ENCODE measurements at places on chromosomes 1 and 21. TPM values are rescaled to one million over a fixed set of nuclear protein-coding genes. Genes with fewer than 3 reads are reported as not detected.

The OR2L2 gene
- not detected for total RNA-seq

The VWA5B1 gene
- total RNA-seq: not detected

The RSPH1 gene
- 0.38 TPM for total RNA-seq

The GBP6 gene
- total RNA-seq: 67.2 TPM

The SYNJ1 gene
- 3.8 TPM for total RNA-seq

The CDA gene
- total RNA-seq: 1.4 TPM

GRCh38 chr1:8574985-8575384, 242.5 kb downstream of the RERE start:
- DNase-seq: peak; percentile 38

GRCh38 chr21:15052459-15052763, 12.4 kb downstream of the NRIP1 start:
- no peak for DNase-seq

GRCh38 chr1:192521734-192522133, 53.8 kb upstream of the RGS1 start:
- DNase-seq: no peak

DNA sequence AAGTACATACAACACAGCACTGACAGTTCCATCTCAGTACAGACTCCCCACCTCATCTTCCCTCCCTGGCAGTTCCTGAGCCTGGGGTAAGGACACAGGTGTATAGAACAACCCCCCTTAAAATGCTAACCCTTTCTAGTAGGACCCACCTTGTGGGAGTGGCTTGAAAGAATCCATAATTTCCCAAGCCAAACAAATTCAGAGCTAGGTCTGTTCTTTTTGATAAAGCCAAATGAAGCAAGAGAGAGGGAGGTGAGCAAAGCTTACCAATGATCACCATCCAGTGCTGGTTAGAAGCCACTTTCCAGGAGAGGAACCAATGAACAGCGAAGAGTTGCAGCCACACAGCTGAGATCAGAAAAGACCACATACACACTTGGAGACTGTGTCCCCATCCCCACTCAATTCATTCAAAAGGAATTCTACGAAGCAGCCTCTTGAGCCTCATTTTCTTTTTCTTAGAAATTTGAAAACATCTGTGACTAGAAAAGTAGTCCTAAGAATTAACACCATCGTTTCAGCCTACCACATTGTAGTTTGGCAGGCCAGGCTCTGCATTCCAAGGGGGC, 9.2 kb downstream of the UBE2Q1 start:
- DNase-seq: no peak

DNA sequence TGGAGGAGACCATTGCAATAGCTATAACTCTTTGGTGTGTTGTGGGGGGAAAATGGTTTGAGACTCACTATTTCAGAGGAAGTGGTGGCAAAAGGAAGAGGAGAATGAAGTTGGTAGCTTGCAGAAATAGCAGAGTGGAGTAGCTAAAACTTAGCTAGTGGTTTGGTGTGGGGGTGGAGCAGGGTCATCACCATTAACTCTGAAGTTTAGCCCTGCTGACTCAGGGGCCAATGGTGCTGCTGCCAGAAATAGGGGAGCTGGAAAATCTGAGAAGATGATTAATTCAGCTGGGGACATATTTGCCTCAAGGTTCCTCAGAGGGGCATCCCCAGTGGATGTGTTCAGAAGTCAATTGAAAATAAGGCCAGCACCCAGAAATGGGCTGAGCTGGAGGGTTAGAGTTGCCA, 65.4 kb downstream of the RUNX1 start:
- peak; percentile 63 for DNase-seq

DNA sequence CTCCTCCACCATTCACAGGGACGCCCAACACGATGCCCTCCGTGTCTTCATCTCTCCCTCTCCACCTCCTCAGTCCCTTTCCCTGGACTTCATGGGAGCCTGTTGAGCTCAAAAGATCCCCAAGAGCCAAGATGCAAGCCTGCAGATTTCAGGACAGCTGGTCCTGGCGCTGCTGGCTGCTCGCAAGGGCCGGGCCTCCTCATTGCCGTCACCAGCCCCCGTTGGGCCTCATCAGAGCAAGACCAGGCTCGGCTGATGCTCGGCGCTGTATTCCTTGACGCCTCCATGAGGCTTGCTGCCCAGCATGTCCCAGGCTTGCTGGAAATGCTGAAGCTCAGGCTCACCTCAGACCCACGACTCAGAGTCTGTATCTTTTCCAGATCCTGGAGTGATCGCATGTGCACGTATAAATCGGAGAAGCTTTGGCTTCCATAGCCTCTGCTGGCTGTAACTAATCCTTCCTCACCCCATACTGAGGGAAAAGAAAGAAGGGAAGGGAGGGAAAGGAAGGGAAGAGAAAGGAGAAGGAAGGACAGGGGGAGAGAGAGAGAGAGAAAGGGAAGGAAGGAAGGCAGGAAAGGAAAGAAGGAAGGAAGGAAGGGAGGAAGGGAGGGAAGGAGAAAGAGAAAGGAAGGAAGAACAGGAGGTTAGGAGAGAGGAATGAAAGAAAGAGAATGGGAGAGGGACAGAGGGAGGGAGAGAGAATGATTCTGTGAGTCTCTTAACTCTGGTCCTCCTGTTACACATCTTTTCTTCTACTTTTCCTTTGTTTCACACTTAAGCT, 94.6 kb downstream of the KCNJ15 start:
- no peak for DNase-seq

- DNase-seq: no peak
These were observed 175.3 kb downstream of the GALNT2 start for GRCh38 chr1:230242326-230242725.

- no peak for DNase-seq
These were observed 199.6 kb downstream of the RGS7 start for GRCh38 chr1:241157435-241157834.

DNA sequence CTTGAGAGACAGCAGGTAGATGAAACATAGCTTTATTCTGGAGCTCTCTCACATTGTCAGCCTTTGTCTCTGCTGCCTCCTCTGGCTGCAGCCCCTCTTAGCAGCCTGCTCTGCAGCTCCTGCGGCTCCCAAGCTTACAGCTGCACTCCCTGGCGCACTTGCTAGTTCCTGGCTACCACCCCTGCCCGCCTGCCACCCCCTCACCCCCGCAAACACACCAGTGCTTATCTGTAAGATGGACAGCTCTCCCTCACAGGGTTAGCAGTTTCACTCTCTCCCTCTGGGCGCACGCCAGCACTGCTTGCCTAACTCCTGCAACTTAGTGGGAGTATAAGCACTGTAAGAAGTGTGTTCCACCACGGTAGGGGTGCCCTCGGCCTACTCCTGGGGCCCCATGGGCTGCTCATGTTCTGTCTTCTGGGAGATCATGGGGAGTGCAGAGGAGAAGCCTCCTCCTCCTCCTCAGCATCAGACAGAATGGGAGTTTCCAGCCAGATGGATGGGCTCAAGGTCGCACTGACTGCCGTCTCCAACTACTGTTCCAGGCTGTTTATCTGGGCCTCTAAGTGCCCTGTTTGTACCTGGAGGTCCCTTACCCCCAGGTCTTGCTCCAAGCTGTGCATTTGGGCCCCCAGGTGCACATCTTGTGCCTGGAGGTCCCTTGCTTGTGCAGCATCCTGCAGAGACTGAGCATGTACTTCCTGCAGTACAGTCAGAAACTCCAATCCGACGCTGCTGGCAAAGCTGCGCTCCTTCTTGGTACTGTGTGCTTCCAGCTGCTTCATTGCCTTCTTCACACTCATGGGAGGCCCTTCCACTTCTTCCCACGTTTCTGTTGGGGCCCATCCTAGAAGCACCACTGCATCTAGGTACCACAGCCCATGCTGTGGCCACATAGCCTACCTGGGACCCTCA, 1388.1 kb downstream of the AMY1C start:
- DNase-seq: peak; percentile 40

DNA sequence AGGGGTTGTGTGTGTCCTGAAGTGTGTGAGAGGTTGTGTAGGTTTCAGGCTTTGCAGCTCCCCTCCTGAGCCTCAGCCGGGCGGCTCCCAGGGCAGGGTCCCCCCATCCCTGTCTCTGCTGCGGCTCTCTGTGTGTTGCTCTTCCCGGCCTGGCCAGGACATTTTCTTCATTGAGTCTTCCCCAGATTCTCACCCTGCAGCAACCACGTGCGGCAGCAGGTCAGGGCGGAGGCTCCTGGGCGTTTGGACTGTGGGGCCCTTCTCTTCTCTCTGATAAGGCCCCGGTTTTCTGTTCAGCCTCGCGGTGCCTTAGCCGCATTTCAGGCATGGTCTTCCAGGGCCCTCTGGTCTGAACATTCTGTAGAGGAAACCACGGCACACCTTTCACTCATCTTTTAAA, 1.8 kb upstream of the TCP10L start:
- DNase-seq: no peak

GRCh38 chr1:20587661-20588053, 1.2 kb upstream of the CDA start:
- DNase-seq: peak; percentile 41
